ENCODE measurements at places on chromosomes 12 and 14.

DNA sequence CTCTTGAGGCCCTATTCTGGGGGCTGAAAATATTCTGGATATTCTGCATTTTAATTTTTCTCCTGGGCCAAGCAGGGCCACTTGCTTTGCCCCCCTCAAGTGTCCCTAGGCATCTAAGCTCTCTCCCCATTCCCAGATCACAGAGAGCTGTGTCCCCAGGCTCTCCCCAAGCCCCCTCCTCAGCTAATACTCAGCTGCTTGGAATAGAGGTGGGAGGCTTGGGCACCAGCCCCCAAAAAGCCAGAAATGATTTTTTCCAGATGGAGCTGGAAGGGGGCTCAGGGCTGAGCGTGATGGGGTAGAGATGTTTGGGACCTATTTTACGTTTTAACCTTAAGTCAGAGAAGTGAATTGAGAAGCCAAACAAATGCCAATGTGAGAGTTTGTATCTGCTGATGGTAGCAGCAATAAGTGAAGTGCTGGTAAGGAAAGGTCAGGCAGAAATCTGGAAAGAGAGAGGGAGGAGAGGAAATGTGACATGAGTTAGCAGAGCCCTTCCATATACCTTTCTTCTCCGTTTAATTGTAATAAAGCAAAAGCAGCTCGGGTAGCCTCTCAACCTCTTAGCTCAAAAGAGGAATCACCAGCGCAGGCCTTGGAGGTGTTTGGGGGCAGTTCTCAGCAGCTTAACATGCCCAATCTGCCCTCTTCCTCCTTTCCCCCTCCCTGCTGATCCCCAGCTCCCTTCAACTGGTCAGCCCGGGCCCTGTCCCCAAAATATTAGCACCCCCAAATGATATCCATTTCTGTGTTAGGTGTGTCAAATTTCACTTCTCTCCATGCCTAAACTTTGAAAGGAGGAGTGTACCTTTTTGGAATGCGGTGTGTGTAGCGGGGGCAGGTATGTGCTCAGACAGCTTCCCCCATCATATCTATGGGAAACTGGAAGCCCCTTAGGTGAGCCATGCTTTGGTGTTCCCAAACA, 5.0 kb upstream of the HOXC6 start:
- no peak for DNase-seq

GRCh38 chr14:98415766-98416165, 856.2 kb downstream of the BCL11B start:
- DNase-seq = no peak

- DNase-seq = no peak
These were observed 5.8 kb downstream of the KTN1 start for GRCh38 chr14:55585854-55586253.

- DNase-seq = no peak
These were observed 231.2 kb downstream of the PDZRN4 start for GRCh38 chr12:41419131-41419893.

DNA sequence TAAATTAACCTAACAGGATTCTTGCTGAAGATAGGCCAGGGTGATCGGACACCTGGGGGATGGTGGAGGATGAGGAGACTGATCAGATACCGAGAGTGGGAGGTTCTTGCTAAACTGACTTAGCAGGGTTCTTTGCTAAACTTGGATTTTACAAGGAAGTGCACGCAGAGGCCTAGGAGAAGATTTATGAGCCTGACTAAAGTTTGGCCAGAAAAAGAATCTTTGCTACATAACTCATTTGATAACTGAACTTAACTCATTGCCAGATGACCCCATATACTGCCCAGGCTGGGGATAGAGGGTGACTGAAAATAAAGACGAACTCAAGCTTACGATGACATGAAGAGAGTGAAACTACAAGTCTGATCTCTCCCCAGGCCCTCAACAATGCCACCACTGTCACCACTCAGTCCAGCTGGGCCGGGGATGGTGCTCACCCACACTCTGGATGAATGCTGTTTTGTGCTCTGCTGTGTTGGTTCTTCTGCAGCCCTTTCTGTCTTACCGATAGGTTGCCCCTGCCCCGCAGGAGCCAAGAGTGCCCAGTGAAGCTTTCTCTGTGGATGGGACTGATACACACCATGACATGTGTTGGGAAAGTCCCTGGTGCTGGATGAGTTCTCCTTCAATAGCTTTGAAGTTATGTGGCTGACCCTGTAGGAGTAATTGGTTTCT, 29.0 kb downstream of the PPFIBP1 start:
- no peak for DNase-seq

GRCh38 chr14:104016873-104017650, 68.4 kb upstream of the ASPG start:
- DNase-seq = no peak

DNA sequence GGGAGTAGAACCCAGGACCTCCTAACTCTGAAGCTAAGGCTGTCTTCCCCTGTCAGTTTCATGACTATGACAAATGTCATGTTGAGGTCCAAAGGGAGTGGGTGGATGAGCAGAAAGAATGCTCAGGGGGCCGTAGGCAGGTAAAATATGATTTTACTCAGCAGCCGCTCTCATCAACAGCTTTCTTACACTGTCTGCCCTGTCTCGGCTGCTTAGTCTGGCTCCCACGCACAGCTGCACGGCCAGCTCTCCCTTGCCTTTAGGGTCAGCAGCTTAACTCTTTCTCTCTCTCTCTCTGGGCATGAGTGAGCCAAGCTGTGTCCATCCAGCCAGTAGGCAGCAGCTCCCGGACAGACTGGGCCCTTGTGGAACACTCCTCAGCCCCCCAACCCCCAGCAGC, 95.2 kb downstream of the GCH1 start:
- DNase-seq = no peak

DNA sequence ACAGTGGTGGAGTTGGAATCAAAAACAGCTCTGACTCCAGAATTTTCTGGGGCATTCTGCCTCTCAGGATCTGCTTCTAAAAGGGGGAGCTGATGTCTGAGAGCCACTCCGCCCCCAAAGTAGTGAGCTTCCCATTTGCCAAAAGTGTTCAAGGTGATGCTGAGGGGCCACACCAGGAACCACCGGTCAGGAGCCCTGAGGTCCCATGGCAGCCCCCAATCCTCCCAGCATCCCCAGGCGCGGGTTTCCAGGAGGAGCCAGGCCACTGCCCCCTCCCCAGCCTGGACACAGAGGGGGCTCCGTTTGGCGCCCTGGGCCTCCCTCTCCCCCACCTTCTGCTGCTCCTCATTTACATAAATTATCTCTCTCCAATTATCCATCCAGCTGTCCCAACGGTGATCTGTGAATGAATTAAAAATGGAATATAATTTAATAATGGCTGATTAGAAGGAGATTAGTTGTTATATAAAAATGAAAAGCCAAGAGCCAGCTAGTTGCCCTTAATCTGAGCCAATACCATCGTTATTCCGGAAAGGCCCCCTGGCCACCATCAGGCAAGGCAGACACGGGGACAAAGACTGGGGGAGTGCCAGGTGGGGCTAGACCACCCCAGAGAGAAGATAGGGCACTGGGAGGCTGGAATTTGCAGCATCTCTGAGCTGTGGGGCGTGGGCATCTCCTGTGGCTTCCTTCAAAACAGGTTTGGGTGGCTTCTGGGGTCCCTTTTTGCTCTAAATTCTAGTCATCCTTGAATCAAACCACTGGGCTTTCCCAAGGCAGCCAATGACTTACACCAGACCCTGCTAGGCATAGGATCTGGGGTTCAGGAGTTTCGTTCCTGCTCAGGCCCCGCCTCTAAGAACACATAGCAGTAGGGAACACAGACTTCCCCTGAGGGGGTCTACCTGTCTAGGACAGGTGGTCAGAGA, 19.7 kb upstream of the VSX2 start:
- no peak for DNase-seq

GRCh38 chr14:99158150-99158549, 113.8 kb downstream of the BCL11B start:
- DNase-seq = no peak

GRCh38 chr14:50410921-50411320, 14.2 kb upstream of the CDKL1 start:
- no peak for DNase-seq

DNA sequence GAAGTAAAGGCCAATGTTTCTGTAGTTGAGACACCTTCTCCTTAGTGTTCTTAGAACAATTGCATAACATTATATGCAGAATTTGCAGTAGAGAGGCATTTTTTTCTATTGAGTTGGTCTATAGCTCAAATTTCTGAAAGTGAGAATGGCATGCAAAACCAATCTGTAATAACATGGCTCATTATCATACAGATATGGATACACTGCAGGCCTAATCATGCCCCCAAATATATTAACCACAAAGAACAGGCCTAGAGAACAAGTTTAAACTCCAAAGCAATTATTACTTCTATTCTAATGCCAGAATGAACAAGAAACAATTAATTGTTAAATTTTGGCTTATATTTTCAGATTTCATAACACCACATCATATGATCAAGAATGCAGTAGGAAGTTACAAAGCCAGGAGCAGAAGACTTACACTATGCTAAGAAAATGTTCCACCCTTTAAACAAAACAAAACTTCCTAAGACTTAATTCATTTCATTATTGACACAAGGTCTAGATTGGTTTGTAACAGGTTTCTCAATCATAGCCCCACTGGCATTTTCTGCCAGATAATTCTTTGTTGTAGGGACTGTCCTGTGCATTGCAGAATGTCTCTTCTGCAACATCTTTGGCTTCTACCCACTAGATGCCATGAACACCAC, 26.9 kb downstream of the TMTC1 start:
- no peak for DNase-seq

DNA sequence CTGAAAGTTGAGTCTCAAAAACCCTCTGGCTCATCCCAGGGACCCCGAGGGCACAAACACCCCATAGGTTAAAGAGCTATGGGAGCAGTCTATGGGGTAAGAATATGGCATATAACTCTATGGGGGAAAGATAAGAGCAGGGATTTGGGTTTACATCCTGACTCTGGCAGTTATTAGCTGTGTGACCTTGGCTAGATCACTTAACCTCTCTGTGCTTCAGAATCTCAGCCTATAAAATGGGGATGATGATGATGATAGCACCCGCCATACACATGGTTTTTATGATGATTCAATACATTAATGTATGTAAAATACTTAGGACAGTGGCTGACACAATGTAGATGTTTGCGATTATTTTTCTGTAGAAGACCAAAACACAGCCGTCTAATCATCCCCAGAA, 26.2 kb downstream of the IRF2BPL start:
- no peak for DNase-seq

DNA sequence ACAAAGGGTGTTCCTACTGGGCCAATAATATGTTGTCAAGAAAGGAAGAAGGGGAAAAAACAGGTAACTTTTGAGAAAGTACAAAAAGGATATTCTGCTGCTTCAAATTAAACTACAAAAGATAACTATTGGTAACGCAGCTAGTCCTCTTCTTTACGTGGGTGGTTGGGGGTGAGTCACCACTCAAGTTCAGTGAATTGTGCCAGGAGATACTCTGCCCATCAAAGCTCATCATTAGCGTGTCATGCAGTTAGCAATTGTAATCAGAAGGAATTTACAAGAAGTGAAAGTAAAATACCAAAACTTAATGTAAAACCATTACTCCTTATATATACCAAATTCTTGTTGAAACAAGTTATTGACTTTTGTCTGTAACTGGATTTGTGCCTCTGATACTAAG, 342.0 kb downstream of the NPAS3 start:
- no peak for DNase-seq

GRCh38 chr12:116182359-116183063, 95.0 kb downstream of the MED13L start:
- no peak for DNase-seq

DNA sequence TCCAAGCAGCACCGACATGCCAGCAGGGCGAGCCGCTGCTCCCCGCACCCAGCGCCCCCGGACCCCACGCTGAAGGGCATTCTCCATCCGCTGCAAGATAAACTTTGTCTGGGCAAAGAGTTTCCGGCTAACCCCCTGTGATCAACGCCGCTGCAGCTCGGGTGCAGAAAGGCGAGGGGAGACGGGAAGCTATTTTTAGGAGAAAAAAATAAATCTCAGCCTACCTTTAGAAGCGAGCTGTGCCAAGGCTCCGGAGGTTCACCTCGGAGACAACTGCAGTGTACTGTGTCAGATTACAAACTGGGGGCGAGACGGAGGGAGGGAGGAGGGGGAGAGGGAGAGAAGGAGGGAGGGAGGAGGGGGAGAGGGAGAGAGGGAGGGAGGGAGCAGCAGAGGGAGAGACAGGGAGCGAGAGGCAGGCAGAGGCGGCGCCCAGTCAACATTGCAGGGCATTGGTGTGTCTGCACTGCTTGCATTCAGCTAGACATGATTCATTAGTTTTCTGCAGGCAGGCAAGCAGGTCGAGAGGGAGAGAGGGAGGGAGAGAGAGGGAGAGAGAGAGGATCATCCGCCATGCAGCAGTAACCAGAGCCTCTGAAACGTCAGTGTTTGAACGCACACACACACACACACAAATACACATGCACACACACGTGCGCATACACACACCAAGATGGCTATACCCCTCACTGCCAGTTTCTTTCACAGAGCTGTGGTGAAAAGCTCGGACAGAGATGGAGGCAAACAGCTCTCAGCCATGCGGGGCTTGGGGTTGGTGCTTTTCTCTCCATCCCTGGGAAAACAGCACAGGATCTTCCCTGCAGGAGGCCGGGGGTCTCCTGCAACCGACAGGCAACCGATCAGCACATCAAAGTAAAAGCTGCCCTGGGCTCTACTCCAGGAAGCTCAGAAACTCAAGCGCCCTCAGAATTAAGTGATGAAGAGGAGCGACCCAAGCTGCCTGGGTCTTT, at the start of gene RIMBP2:
Gene RIMBP2, minus strand, starts transcription at position 302 of the 971 bp plus-strand sequence. CDS start 237,286 bp downstream, outside the sequence.
- DNase-seq = no peak

DNA sequence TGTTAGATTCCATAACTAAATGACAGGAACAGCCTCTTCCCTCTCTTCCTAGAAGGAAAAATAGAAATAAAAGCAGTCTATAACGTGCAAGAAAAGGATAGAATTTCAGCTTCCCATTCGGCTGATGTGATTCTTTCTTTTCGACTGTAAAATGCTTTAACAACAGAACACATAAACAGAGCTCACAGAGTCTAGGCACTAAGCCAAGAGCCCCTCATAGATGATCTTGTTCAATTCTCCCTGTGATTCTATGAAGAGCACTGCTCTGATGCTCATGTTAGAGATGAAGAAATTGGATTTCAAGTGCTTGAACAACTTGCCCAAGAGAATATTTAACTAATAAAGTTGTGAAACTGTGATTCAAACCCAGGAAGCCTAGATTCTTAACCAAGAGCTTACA, 232.7 kb downstream of the RPAP3 start:
- no peak for DNase-seq

Measured in stimulated activated CD4-positive, alpha-beta T cell treated with anti-CD3 and anti-CD28 coated beads, TNF-alpha, amount 100 ng/mL, for 4 hours (primary cell).